Nucleus accumbens (tissue), 56 donors: ENCODE measurements at places on chromosomes 5 and 9.

DNA sequence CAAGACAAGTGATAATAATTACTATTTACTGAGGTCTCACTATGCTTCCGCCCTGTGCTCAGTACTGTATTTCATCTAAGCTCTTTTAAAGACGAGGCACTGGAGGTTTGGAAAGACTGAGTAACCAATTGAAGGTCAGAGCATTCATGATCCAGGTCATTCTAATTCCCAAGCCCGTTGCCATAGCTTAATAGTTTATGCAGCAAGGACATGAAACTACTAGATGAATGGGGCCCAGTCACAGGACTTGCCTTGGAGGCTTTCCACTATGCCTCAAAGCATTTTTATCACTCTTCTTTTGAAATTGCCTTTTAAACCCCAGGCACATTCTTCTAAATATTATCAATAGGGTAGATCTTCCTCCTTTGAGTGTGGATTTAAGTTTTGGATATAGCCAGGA, 17.2 kb upstream of the NFIB start:
- DNase-seq: no peak

DNA sequence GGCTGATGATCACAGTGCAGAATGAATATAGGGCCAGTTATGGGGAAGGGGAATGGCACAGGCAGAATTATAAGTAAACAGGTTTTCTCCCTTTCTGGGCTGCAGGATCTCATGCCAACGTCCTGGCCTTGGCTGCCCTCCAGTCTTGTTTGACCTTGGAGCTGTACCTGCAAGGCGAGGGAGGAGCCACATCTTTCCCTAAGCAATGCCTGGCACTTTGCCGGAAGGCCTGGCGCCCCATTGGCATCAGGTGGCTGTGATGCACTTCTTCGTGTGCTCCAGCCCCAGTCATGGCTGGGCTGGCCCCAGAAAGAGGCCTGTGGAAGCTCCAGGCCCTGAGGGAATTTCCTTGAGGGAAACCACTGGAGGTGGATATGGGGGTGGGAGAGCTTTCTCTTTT, 16.7 kb upstream of the IQGAP2 start:
- no peak for DNase-seq

DNA sequence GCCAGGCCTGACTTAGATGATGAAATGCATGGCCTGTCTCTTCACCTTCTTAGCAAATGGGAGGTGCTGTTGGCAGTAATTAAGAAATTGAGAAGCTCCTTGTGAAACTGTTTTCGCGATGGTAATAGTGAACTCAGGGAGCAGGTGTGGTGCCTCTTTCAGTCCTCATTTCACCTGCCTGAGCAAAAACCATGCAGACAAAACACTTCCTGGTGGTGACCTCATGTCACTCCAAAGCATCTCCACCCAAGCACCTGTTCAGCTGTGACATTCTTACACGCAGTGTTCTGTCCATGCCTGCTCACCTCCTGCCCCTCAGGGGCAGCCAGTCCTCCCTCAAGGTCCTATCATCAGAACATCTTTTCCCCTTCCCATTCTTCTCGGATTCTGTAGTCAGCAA, 146.5 kb downstream of the CD180 start:
- DNase-seq: no peak

GRCh38 chr5:76787237-76787636, 31.6 kb upstream of the F2RL1 start:
- DNase-seq: no peak

DNA sequence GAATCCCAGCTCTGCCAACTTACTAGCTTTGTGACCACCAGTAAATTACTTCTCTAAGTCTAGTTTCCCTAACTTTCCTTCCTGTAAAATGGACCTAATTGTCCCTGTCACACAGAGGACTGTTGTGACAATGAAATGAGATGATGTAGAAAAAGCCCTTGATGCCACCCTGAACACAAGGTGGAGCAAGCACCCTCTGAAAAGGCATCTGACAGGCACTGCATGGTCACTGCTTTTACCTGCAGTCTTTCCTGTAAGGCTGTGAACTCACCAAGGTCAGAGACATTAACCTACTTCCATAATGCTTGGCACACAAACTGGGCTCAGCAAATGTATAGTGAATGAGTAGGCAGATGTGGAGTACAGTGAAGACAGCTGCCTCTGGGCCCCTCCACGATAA, 6.1 kb downstream of the SLC31A2 start:
- no peak for DNase-seq

GRCh38 chr5:124865603-124866354, 119.3 kb upstream of the ZNF608 start:
- DNase-seq: no peak

DNA sequence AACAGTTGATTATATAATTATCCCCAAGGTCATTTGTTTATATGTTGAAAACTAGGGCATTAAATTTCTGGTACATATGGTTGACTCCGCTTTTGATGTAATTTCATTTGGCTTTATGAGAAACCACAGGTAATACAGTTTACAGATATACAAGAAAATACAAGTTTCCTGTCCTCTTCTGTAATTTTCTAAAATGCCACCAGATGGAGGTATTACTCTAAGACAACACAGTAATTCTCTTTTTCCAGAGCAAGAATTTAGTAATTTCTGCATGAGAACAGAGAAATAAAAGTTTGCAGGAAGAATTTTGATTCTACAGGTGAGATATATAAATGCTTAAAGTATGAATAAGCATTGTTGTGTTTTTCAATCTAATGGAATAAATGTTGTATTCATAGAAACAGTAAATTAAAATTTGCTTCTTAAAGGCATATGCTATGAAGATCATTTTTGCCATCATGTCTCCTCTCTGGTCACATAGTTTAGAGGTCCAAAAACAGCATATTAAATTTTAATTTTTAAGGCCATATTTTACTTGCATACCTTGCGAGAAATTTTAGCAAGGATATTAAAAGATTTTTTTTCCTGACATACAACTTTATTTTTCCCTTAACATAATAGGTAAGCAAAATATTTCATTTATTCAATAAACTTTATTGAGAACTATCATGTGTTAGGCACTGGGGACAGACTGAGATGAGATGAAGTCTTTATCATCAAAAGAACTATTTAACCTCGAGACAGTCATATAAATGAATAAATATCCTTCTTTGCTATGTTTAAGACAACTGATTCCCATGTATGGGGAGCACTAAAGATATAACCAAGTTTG, 22.7 kb downstream of the CHD1 start:
- DNase-seq: no peak

DNA sequence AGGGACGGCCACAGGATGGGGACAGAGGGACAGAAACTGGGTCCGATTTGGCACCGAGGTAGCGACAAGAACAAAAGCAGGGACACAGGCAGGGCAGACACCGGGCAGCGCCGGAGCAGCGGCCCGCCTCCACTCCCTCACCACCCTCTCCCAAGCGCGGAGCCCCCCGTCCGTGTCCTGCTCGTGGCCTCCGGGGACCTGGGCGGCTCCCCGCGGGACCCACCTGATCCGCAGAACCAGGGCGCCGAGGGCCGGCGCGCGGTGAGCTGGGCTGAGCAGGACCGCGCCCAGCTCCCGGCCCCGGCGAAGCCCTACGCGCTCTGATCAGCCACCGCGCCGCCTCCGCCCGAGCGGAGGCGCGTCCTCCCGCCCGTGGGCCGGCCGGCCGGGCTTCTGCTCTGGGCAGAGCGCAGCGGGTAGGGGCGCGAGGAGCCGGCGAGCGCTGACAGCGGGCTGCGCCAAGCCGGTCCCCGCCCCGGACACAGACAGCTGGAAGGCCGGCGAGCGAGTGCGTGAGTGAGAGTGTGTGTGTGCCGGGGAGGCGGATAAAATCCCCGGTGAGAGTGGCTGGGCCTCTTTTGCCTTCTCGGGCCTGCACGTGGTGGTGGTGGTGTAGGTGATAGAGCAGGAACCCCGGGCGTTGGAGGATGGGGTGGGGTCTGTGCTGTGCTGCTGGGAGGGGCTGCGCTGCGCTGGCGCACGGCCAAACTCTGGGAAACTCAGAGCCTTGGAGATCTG, at the start of gene GGTA1:
GGTA1 (minus strand) TSS at position 418 of the 738 bp plus-strand sequence. CDS start 31,922 bp downstream, outside the sequence.
- DNase-seq: no peak
